Dermis microvascular lymphatic vessel endothelial cell (primary cell): ENCODE measurements at places on chromosomes 7 and 10.

DNA sequence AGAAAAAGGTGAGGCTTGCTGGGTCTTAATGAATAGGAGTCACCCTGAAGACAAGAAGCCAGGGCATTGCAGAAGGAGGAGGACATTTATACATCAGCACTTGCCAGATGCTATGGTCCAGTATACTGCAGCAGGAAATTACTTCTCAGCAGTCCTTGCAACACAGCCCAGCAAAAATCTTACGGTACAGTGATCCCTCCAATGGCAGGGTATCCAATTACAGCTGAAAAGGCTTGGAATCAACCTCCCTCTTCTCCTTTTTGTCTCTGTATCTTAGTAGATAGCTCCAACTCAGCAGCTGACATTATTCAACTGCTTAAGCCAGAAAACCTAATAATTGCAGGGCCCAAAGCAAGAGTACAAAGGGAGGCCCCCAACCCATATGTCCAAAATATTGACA lies 128.3 kb upstream of the COBL start:
- no peak for DNase-seq

GRCh38 chr10:87658321-87658795 lies 1.3 kb upstream of the PAPSS2 start:
- no peak for DNase-seq

- no peak for DNase-seq
Observed at GRCh38 chr10:132460691-132461090, 63.7 kb downstream of the PWWP2B start.

- no peak for DNase-seq
Observed at GRCh38 chr10:27890971-27891370, 107.9 kb downstream of the ODAD2 start.

DNA sequence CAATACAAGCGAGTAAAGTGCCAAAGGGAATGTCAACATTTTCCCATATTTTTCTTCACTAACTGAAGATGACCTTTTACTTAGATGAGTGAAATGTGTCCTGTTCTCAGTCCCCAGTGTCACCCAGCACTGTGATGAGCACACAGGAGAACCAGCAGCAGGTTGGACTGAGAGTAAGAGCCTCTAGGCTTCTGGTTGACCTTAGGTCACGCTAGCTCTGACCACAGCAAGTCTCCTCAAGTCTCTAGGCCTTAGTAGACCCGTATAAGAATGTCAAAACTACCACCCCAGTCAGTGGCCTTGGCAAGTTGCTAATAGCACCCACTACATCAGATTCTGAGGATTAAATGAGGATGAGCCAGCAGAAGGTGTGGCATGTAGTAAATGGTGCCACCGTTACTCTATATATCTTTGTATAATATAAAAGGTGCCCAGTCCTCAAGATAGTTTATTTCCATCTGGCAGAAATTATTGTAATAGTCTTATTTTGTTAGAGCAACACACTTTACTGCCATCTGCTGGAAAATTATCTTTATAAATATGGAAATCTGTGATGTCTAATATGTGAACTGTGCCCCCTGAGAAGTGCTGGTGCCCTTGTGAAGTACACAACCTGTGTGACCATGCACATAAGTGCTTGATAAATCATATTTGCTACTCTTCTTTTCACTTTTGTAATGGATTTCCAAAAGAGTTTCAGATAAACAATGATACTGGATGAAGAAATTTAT lies 75.7 kb downstream of the SPAG6 start:
- no peak for DNase-seq

GRCh38 chr7:131692131-131692960 lies 135.9 kb upstream of the PODXL start:
- DNase-seq: peak; percentile 52

DNA sequence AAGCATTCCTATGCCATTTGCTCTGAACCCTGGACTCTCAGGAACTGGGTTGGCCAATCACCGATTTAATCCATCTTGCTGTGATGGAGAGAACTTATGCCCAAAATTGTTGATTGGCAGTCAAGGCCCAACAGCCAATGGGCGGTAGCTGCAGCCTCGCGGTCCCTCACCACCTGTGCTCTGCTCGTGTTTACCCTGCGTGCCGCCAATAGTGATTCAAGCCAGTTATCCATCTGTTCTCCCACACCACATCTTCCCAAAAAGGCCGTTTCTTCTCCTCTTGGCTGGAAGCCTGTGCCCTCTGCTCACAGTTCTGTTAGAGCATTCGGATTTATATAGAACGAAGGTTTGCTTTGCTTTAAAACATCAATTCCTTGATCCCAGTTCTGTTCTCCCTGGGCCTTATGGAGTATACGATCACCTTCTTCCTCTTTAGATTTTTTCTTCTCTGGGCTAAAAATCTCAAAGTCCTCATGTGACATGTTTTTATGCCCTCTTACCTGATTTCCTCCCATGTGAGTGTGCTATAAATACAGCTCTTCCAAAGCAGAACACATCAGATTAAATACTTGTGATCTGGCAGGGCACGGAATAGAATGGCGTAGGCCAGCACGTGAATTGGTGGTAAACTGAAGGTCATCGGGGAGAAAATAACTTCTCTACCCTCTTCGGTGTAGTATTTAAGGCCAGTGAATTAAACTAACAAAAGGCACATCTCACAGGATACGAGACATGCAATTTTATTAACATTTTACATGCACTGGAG lies 212.8 kb downstream of the NSUN6 start:
- DNase-seq: no peak

GRCh38 chr7:91233212-91233611 lies 31.0 kb upstream of the FZD1 start:
- peak; percentile 9 for DNase-seq

DNA sequence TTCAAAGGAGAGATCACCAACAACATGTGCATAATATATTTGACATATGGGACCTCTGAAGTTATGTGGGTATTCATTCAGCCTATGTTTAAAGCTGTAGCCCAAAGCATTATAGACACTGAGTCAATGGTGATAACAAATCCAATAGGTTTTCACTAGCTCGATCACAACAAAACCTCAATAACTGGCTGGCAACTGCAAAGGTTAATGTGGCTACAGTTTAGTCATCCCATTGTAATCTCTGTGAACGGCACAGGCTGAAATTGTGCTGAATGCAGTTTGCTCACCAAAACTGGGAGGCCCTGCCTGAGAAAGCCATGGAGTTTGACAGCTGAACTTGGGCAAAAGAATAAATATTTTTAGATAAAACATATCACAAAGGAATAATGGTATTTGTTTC lies 152.4 kb upstream of the ADO start:
- no peak for DNase-seq

- DNase-seq: no peak
Observed at GRCh38 chr7:129443612-129444011, 9.4 kb downstream of the STRIP2 start.

DNA sequence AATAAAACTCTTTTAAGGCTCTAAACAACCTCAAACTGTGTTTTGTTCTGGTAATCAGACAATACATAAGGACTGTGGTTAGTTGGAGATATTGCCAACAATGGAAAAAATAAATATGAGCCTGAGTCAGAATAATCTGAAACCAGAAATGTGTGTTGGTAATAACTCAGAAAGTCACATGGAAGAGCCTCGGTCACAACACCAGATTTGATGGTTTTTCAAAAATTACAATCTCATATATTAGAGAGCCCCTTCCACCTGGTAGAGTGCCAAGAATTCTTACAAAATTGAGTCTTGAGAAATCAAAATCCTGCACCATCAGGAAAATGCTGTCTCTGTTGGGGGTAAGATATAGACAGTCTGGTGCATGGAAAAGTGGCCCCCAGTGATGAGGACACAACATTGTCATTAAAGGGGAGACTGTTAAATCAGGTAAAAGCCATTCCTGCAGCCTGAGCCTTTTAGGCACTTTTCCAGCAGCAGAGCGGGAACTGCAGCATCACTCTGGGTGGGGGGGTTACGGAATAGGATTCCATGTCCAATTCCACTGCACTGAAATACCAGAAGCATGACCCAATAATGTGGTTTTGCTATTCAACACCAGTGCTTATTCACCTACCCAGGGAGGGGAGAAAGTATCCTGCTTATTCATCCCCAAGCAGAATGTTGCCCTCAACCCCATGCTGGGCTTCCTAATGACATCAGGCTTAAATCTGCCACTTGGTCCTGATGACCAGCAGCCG lies 9.5 kb upstream of the ADAM12 start:
- DNase-seq: no peak

DNA sequence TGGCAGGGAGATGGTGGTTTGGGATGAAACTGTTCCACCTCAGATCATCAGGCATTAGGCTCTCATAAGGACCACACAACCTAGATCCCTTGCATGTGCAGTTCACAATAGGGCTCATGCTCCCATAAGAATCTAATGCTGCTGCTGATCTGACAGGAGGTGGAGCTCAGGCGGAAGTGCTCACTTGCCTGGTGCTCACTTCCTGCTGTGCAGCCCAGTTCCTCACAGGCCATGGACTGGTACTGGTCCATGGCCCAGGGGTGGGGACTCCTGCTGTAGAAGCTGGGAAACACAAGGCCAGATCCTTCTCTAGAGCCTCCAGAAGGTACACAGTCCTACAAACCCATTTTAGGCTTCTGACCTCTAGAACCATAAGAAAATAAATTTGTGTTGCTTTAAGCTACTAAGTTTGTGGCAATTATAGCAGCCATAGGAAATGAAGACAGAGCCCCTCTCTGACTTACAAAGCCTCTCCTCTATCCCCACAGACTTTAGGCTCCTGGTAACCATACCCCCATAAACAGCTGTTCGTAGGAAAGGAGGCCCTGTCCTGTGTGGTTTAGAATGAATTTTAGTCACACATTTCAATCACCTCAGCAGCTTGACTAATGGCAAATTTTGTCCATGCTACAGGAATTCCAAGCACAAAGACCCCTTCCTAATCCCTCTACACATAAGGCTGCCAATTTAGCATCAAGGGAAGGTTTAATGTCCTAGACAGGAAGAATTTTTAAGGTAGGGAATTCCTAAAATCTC lies 206.1 kb upstream of the PHYHIPL start:
- no peak for DNase-seq

DNA sequence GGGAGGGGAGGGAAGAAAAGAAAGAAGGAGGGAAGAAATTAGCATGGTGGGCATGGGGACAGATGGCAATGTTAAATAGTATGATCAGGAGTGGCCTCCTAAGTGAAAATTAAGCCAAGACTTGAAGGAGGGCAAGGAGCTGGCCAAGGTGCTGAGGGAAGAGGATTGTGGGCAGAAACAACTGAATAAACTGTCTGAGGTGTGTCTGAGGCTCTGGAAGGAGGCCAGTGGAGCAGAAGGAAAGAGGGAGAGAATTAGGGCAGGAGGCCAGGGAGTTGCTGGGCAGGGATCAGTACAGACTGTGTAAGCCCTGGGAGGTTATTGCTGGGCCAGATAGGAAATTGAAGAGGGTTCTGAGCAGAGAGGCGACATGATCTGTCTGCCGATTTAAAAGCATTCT lies 40.6 kb upstream of the VKORC1L1 start:
- DNase-seq: peak; percentile 36

GRCh38 chr10:119217991-119218490 lies 10.7 kb downstream of the GRK5 start:
- DNase-seq: no peak

DNA sequence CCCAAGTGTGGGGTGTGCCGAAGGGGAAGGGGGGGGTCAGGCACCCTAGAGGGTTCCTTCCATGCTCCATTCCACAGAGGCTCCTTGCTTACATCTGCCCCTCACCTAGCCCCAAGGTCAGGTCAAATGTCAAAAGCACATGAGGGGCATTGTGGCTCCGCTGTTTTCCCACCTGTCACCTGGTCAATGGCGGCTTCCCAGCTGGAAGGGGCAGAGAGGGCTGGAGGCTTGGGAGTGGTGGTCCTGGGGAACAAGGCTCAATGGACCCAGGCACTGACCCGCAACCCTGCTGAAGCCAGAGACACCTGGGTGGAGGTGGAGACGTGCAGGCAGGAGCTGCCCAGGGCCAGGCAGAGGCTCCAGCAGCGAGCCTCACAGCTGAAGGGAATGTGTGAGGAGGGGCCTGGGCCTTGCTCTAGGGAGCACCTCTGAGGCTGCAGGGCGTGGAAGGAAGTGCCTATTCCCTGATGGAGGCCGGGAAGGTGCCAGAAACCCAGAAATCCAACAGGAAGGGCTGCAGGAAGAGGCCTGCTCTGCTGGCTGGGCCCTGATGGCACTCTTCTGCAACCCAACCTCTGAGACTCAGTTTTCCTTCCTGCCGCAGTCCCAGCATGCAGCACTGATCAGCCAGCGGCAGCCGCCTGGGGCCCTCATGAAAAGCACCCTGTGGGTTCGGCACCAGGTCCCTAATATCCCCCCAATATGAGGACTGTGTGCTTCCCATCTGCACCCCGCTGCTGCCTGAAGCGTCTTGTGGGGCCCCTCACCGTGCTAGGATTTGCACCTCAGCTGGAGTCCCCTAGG lies 16.0 kb downstream of the RASGEF1A start:
- DNase-seq: no peak

DNA sequence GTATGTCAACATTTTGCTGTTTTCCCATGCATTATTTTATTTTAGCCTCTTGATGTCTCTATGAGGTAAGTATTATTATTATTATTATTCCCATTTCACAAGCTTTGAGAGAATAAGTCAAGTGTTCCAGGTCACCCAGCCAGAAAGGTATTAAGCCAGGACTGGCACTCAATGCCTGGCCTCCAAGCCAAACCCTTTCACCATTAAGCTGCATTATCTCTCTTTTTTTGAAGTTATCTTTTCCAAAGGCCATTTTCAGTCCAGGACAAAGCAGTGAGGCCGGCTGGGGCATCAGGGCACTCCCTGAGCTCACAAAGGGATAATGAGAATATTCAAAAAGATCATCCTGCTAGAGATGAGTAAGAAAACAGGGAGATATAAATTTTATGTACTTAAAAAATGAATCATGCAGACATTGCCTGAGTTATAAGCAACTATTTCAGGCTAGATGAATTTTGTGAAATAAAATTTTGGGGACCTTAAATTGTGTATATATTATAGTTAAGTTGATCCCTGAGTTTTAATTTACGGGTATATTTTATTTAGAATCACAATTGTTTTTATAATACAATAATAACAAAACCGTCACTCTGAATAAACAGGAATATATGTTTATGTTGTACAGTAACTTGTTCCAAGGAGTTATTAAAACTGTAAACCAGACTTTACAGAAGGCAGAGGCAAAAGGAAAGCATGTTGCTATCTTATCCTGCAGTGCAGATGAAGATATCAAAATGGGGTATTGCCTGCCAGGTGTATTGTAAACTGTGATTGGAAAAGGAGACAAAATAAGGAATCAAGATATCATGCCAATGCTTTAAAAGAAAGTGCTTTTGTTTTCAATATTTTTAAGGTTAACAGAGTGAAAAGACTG lies 51.3 kb upstream of the CAV2 start:
- no peak for DNase-seq

DNA sequence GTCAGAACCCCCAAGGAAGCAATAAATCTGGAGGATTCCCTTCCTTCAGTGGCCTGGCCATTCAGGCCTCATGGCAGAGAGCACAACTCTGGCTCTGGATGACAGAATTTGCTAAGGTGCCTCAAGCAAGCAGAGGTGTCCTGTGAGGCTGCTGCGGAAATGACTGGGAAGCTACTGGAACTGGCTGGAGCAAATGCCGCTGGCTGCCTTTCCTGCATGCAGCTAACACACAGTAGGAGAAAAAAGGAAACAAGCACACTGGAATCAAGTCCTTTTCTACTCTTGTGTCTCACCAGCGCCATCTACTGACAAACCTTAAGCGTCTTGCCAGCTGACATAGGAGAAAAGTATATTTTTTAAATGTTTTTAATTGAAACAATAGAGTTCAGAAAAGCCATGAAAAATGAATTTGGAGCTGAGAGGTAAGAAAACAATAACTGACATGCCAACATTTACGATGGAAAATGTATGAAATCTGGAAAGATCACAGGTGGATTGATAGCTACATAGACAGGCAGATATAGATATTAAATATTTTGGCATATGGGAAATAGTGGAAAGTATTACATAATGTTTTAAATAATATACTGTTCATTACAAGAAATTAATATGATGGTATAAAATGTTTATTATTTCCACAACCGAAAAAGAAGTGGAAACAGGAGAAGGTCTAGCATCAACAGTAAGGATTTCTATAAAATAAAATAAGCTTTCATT lies 951.6 kb downstream of the ANKRD7 start:
- DNase-seq: peak; percentile 54
